ENCODE measurements at places on chromosomes 5 and 9.

GRCh38 chr9:121683652-121684051 lies 32.2 kb downstream of the DAB2IP start:
- no peak for DNase-seq

GRCh38 chr9:72554221-72554641 lies 32.8 kb downstream of the TMC1 start:
- no peak for DNase-seq

DNA sequence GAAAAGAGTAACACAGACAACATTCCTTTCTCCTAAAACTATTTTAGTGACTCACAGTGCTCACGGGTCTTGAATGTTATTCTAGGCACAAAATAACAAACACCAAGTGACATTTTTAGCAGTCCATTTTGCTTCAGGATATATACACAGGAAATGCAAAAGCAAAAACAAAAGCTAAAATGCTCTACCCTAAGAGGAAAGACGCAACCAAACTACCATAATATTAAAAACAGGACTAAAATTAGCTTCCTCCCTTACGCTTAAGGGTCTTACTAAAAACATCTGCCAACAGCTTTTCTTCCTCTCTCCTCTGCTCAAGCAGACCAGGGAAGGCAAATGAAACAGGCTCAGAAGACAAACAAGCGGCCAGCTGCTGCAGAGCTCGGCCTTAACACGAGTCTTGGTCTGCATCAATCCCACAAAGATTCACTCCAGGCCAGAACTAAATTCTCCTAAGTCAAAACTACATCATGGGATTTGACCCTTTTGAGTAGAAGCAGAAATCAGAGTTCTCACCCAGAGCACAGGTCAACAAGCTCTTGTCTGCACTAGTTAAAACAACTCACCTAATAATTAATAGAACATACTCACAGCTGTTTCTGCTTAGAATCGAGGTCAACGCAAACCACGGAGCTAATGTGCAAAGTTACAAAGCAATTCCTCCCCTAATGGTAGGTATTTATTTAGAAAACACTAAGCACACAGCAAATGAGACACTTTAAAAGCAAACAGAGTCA lies 62.3 kb downstream of the RAPGEF1 start:
- no peak for DNase-seq

DNA sequence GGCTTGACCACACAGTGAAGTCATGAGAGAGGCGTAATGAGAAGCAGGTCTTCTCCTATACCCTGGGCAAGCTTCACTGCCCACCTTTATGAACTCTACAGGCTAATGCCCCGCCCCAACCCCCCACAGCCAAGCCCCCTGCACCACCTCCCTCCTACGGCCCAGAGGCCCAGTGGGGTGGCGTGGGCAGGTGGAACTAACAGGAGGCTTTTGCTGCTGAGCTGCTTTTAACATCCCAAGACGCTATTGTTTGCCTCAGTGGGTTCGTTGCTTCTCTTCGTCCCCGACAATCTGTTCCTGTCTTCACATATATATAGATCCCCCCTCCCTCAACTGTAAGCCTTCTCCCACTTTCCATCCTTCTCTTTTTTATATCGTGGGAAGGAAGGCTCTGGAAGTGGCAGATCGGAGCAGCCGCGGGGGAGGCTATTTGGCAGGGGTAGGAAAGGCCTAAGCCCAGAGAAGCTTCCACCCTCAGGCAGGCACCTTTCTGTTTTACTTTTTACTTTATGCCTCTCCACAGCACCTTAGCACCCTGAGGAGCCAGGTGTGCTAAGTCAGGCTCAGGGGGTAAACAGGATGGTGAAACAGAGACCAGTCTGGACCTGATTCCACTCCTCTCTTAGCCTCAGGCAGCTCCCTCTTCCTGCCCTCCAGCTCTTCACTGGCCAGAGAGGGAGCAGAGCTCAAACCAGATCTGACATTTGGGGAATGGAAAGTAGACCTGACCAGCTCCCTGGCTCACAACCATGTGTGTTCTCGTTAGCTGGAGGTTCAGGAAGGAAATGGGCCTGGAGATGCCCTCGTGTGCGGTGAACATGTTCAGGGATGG lies 26.5 kb downstream of the CD74 start:
- DNase-seq: no peak

GRCh38 chr5:151880324-151880723 lies 44.3 kb downstream of the GLRA1 start:
- DNase-seq: no peak

- no peak for DNase-seq
Observed at GRCh38 chr5:133397990-133398645, 214.2 kb downstream of the FSTL4 start.

DNA sequence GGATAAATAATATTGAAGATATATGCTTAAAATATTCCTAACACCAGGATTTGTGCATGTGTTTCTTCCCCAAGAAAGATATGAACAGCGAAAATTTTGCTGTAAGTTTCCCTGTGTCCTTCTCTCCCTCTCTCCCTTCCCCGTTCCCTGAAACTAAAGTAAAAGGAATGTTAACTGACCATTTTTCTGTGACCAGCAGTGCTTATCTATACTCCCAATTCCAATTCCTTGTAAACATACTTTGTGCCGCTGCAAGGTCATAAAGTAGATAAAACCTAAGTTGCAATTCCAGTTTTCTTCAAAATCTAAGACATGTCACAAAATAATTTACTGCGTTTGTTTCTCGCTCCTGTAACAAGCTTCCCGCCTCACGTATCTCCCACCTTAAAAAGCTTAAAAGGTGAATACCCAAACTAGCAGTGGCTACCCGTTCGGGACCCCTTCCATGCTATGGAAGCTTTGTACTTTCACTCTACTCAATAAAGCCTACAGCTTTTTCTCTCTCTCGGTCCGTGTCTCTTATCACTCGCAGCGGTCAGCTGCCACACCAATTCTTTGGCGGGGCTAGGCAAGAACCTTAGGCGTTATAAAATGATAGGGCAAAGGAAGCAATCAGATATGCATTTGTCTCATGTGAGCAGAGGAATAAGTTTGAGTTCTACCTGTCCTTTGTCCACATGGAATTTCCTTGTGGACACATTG lies 1798.0 kb downstream of the EFNA5 start:
- no peak for DNase-seq

GRCh38 chr9:116074658-116075057 lies 78.9 kb upstream of the PAPPA start:
- DNase-seq: no peak

DNA sequence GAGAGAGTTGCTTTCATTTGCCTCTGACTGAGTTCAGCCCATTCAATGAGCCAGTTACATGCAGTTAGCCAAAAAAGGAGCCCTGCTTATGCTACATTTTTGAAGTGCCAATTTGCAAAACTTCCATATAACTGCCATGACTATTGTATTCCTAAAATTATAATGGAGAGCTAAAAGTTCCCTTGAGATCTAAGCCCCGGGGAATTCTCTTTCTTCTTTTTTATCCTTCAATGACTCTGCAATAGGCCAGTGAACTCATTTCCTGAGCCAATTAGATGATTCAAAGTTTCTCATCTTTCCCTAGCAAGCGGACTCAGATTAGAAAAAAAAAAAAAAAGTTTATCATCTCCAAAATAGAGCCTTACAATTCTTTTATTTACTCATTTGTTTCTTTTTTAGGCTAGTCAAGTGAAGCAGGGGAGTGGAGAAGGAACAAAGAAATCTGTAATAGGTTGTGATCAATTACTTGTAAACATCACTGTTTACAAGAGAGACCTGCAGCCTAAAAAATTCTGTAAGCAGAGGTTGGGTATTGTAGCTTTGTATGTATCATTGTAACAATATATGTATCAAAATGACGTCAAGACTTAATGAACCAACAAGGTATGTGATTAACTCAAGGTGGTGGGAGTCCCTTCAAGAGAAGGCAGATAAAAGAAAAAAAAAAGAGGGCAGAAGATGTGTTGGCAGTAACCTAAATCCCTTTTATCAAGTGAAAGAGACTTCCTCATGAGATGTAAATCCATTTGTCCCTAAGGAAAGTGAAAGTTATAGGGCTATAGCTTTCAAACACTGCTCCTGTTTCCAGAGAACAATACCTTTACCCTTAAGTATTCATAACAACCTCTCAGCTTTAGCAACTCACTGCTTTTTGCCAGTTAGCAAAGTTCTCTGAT lies 48.7 kb upstream of the HOMER1 start:
- no peak for DNase-seq

- no peak for DNase-seq
Observed at GRCh38 chr5:154850255-154851062, at the start of gene FAXDC2. TSS of gene FAXDC2 (minus strand) at chr5:154850603. CDS start at chr5:154838178, 12,425 bp downstream.

DNA sequence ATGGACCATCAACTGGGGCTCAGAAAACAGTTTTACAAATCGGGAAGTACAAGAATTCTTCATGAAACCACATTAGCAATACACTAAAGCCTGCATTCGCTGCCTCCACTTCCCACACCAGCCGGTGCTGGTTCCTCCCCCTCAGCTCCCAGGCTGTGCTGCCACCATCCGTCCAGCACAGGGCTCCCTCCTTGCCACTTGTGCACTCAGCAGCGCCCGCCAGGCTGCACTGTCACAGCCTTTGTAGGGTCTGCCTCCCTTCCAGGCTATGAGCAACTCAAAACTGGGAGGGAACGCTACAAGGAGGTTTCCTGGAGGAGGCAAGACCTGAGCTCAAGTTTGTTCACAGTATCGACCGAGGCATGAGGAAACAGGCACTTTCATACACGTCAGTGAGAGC lies 7.7 kb downstream of the MAPK9 start:
- DNase-seq: no peak

- DNase-seq: no peak
Observed at GRCh38 chr9:3509926-3510325, 15.9 kb downstream of the RFX3 start.

DNA sequence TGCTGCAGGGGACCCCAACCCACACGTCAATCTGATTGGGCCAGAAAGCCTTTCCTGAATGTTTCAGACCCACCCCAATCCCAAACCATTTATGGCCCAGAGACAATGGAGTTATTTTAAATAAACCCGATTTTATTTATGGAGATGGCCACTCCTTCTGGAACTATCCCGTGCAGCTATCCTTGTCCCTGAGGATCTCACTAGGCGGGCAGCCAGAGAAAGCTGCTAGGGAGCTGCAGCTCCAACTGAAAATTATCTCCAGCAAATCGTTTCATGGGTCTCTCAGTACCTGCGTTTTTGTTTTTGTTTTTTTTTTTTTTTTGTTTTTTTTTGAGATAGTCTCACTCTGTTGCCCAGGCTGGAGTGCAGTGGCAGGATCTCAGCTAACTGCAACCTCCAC lies 23.0 kb downstream of the C1QTNF2 start:
- DNase-seq: no peak

All from NCI-H510A (cell line).